ENCODE measurements at places on chromosomes 7 and 10. TPM values are rescaled to one million over a fixed set of nuclear protein-coding genes. Genes with fewer than 3 reads are reported as not detected.

DNA sequence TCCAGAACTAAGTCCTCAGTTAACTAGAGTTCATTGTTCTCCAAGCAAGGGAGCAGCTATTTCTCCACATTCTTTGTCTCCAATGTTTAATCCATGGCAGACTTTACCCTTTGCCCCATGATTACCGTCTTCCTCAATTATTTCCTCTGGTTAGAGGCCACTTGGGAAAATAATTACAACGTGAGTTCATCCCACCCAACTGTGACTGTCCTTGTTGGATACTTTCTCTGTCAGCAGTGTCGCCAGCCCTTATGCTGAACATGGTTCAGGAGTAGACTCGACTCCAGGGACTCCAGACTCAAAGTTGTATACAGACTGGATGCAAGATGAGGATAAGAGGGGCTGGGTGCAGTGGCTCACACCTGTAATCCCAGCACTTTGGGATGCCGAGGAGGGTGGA, 17.1 kb upstream of the SEPHS1 start:
- no peak for DNase-seq

- no peak for DNase-seq
Observed at GRCh38 chr7:5661942-5662341, 119.5 kb downstream of the RNF216 start.

DNA sequence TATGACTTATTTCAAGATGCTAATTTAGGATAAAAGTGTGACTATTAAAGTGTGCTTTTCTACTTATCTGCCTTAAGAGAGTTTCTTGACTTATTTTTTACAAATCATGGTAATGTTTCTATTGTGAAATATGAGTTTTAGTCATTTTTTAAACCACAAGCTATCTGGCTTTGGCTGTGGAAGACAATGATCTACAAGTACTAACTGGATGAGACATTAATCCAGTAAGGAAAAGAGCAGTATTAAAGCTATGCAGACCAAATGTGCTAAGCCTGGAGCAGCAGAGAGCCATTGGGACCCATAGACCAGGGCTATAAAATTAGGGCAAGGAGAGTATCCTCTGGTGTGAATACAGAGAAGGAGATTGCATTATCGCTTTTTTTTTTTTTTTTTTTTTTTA, 92.4 kb downstream of the SEMA3A start:
- no peak for DNase-seq

- DNase-seq = no peak
Observed at GRCh38 chr10:75407713-75408508, 6.3 kb upstream of the ZNF503 start.

DNA sequence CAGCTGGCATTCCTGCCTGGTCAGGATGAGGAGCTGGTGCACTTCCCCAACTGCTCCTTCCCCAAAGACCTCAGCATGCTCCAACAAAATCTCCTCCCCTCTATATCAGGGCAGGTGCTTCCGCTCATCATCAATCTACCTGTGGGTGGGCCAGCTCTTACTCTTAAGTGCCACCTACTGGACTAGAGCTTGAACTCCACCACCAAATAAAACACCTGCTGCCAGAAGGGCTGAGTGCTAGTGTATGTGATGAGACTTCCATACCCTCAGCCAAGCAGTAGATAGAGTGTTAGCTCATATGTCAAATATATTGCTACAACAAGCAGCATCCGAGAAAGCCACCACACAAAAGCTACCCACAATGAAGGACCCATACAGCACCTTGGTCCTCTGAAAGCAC, 264.3 kb downstream of the RNLS start:
- DNase-seq = no peak

GRCh38 chr10:121326905-121327304, 271.3 kb downstream of the FGFR2 start:
- no peak for DNase-seq

DPYSL4 gene
- 17.9 TPM for total RNA-seq

KIAA1217 gene
- 0.62 TPM for total RNA-seq

STRIP2 gene
- total RNA-seq = 73.5 TPM

DNA sequence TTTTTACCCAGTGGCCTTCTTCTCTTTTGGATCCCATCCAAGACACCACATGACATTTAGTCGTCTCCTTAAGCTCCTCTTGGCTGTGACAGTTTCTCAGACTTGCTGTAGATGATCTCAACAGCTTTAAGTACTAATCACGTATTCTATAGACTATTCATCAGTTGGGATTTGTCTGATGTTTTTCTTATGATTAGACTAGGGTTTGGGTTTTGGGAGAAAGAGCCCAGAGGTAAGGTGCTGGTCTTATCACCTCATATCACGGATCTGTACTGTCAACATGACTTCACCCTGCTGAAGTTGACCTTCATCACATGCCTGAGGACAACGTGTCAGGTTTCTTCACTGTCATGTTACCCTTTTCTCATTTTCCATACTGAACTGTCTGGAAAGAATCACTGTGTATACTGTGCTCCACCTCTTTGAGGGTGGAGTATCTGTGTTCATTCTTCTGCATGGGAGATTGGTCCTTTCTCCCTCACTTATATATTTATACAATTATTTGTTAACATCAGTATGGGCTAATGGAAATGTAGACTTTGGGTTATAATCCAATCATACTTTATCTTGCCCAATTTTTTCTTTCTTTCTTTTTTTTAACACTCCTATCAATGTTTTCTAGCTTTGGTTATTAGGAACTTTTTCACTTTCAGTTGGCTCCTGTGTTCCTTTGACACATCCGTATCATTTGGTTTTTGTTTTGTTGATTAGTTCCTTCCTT, 6.4 kb upstream of the HKDC1 start:
- no peak for DNase-seq

GRCh38 chr10:125607689-125608290, 75.2 kb downstream of the TEX36 start:
- DNase-seq = no peak

- peak; percentile 26 for DNase-seq
Observed at GRCh38 chr7:128361411-128362379, at the start of gene PRRT4. TSS of gene PRRT4 (minus strand) at chr7:128361690.

- no peak for DNase-seq
Observed at GRCh38 chr10:121828045-121828444, 99.8 kb downstream of the ATE1 start.

DNA sequence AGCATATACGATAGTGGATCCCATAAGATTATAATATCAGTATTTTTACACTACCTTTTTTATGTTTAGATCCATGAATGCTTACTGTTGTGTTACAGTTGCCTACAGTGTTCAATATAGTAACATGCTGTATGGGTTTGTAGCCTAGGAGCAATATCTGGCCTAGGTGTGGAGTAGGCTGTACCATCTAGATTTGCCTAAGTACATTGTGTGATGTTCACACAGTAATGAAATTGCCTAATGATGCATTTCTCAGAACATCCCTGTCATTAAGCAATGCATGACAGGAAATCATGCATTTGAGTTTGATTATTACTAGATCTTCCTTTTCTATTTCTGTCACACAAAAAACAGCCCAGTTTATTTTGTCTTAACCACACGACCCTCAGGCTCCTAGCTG, 14.5 kb downstream of the CBX3 start:
- DNase-seq = no peak

- DNase-seq = no peak
Observed at GRCh38 chr7:80307227-80307856, 172.7 kb downstream of the GNAI1 start.

GRCh38 chr7:108030516-108030915, 27.6 kb upstream of the LAMB1 start:
- no peak for DNase-seq

DNA sequence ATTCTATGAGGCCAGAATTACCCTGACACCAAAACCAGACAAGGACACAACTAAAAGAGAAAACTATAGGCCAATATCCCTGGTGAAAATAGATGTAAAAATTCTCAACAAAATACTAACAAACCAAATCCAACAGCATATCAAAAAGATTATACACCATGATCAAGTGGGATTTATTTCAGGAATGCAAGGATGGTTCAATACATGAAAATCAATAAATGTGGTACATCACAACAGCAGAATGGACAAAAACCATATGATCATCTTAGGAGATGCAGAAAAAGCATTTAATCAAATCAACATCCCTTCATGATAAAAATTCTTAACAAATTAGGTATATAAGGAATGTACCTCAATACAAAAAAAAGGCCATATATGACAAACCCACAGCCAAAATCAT, 5.6 kb upstream of the SCART1 start:
- DNase-seq = no peak

- DNase-seq = no peak
Observed at GRCh38 chr7:30251708-30252329, 32.6 kb upstream of the ZNRF2 start.

- DNase-seq = no peak
Observed at GRCh38 chr7:100546926-100547800, 8.2 kb downstream of the AGFG2 start.

- no peak for DNase-seq
Observed at GRCh38 chr7:36047091-36047658, 105.9 kb upstream of the EEPD1 start.

- no peak for DNase-seq
Observed at GRCh38 chr7:44388089-44388970, 62.9 kb upstream of the CAMK2B start.

VAX1 gene
- total RNA-seq = not detected

- no peak for DNase-seq
Observed at GRCh38 chr7:68805159-68805558, 793.1 kb upstream of the AUTS2 start.

TRIM73 gene
- total RNA-seq = 6.4 TPM

PNLIPRP1 gene
- not detected for total RNA-seq

- peak; percentile 32 for DNase-seq
Observed at GRCh38 chr10:30736685-30737232, 107.2 kb upstream of the LYZL2 start.

DNA sequence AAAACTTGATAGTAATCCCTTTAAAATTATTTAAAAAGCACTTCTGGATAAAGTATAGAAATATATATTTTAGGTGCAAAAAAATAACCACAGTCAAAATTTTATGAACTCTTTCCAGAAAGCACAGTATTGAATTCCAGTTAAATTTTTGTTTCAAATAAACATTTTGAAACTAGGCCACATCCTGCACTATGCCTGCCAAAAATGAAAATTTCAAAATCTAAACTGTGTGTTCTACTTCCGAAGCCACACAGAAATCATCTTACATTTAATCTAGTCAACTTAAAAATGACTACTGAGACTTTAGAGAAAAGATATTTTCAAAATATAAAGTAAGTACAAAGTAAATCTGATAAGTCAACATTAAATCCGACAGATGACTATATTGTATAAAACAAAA, 50.0 kb downstream of the MAGI2 start:
- no peak for DNase-seq

DNA sequence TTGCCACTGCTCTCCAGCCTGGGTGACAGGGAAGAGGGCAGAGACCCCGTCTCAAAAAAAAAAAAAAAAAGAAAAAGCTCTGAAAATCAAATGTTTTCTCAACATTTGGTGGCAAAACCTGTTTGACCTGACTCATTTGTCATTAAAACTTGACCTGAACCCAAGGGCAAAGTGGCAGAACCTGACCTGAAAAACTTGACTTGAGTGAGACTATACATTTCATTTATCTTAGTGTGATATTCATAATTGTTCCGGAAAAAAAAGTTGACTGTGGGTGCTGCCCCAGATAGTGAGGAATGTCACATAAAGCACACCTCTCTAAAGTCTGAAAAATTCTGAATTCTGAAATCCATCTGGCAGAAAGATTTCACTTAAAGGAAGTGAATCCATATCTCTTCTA, 2.3 kb upstream of the TAX1BP1 start:
- no peak for DNase-seq

DNA sequence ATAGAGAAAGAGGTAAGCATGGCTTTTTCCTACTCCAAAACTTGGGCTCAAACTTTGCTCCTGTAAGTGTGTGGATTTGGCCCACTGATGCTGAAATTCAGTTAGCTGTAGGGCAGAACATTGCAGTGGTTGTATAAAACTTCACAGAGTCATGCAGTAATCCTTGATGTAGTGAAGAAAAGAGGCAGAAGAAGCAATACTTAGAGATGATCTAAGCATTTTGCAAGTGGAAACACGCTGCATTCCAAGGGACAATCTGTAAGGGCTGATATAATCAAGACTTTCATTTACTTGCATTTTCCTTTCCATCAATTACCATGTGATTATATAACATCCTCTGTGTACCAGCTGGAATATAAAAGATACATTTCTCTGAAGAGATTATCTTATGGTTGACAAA, 338.8 kb downstream of the DNAJB9 start:
- no peak for DNase-seq

LIPM gene
- total RNA-seq = not detected

DNA sequence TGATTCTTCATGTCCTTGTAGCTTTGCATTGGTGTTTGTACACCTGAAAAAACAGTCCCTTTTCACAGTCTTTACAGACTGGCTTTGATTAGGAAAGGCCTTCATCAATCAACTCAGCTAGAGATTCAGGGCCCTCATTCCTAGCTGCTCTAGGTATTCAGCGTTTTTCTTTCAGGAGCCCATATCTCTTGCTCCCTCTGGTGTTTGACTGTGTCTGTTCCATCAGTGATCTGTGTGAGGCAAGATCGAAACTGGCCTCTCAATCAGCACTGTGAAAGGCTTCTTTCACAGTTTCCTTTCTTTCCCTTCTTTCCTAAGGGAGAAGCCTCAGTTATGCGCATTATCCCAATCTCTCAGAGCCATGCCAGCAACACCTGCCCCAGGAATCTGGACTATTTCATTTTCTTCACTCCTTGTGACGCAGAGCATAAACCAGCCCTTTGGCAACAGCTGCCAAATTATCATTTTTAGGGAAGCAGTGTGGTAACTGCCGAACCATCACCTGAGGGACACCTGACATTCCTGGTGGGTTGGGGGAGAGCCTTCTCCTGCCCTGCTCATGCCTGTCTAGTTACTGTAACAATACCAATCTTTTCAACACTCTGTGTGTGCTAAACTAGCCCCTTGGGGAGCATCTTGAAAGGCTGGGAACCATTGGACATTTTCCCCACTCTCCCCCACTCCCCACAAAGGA, 75.7 kb upstream of the CCDC71L start:
- peak; percentile 43 for DNase-seq

CUZD1 gene
- total RNA-seq = 2.5 TPM

TCERG1L gene
- total RNA-seq = 0.11 TPM

GJD4 gene
- not detected for total RNA-seq
